Activated naive CD4-positive, alpha-beta T cell treated with anti-CD3 and anti-CD28 coated beads, Interleukin-2, amount 50 U/mL, for 16 hours (primary cell): ENCODE measurements at places on chromosomes 6 and 20.

- DNase-seq: no peak
Observed at GRCh38 chr20:56542489-56543030, 9.5 kb downstream of the FAM209B start.

DNA sequence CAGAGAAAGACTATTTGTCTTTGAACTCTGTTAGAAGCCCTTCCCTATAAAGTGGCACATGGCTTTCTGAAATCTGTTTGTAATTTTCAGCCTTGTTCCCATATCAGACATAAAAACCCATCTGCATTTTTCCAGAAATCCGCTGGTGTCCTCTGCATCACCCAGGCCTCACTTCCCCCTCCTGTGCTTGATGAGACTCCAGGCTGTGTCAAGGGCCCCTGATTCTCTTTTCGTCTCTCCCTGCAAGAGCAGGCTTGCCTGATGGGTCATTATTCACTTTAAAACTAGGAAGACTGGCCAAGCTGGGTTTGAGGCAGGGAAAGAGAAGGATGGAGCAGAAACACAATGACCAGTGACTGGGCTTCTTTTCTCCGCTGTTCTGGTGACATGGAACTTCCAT is 10.6 kb upstream of the PROKR2 start:
- DNase-seq: no peak

DNA sequence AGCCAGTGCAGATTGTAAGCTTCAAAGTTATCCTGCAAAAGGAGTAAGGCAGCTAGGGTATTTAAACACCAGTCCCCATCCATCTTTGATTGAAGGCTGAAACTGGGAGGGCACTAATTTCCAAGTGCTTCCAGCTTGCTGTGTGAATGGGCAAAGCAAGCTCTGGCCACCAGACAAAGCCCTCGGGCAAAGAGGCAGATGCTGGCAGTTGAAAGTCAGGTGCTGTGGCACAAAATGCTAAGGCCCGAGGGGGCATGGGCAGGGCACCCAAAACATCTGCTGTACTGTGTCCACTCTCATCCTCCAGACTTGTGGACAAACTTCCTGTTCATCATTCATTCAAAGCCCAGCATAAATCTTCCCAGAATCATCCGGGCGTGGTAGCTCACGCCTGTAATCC is 62.9 kb downstream of the TRMT6 start:
- DNase-seq: no peak

GRCh38 chr6:141736104-141736503 is 396.6 kb upstream of the GJE1 start:
- no peak for DNase-seq

GRCh38 chr6:135006386-135006914 is 48.2 kb downstream of the HBS1L start:
- no peak for DNase-seq

- no peak for DNase-seq
Observed at GRCh38 chr6:34771727-34772126, 14.4 kb downstream of the SNRPC start.

- DNase-seq: no peak
Observed at GRCh38 chr6:3247255-3248146, 11.2 kb upstream of the PSMG4 start.

GRCh38 chr20:46739431-46740213 is 30.2 kb downstream of the SLC2A10 start:
- no peak for DNase-seq

DNA sequence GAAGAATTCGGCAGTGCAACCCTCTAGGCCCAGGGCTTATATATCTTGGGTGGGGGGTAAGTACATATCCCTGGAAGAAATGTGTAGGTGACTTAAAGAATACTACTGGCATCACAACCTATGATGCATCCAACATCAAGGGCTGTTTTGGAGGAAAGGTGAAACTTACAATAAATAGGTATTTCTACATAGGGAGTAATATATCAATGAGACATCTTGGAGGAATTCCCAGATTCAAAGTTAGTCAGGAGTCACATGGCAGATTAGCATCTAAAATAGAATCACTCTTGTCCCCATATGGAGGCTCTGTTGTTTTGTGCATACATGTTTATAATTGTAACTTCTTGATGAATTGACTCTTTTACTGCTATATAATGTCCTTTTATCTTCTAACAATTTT is 375.5 kb downstream of the PAX1 start:
- DNase-seq: no peak

GRCh38 chr6:89357390-89357789 is 4.9 kb upstream of the UBE2J1 start:
- DNase-seq: no peak

DNA sequence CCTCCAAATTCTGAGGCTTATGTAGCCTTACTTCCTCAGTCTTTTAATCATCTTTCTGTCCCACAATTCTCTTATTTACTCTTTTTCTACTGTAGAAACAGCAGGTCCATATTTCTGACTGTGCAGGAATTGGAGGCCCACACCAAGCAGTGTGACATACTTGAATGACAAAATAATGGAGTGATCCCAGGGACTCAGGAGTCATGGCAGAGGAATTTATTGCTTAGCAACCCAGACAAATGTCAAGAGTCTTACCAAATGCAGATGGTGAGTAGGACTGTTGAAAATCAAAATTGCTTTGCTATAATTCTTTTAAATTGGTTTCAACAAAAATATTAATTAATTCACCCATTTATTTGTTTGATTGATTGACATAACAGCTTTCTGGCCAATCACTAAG is 59.9 kb downstream of the HTR1B start:
- DNase-seq: no peak

DNA sequence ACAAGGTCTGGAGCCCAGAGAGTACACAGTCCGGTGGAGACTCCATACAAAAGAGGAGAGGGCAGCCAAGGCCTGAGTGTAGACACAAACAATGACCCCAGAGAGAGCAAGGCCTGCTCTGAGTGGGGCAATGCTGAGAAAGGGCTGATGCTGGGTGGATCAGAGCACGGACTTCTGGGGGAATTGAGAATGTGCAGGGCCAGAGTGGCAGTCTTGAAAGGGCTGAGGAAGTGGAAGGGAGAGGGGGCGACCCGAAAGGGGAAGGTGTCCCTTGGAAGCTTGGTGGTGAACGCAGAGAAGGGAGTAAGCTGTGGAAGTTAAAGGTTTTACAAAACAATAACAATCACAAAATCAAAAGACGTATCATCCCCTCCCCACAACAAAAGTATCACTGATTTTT is 12.0 kb upstream of the GRM4 start:
- no peak for DNase-seq

DNA sequence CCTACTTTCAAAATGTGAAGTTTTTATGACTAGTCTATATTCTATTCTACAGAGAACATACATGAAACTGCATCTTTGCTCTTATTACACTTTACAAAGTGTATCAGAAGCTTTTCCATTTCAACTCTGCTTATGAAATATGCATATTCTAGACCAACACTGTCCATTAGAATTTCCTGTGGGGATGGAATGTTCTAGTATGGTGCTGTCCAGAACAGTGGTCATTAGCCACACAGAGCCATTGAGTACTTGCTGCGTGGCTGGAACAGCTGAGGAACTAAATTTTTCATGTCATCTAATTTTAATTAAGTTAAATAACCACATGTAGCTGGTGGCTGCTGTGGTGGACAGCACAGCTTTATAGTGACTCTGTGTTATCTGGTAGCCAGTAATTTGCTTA is 105.9 kb upstream of the PDE10A start:
- DNase-seq: no peak

- DNase-seq: no peak
Observed at GRCh38 chr6:164427728-164428402, 881.5 kb downstream of the C6orf118 start.

GRCh38 chr6:155883334-155883731 is 427.7 kb upstream of the NOX3 start:
- DNase-seq: no peak

GRCh38 chr6:1554476-1555310 is 55.0 kb upstream of the FOXC1 start:
- DNase-seq: peak; percentile 78

- no peak for DNase-seq
Observed at GRCh38 chr6:87925373-87926060, 122.1 kb upstream of the SPACA1 start.

GRCh38 chr20:39358052-39358451 is 395.9 kb downstream of the DHX35 start:
- no peak for DNase-seq

DNA sequence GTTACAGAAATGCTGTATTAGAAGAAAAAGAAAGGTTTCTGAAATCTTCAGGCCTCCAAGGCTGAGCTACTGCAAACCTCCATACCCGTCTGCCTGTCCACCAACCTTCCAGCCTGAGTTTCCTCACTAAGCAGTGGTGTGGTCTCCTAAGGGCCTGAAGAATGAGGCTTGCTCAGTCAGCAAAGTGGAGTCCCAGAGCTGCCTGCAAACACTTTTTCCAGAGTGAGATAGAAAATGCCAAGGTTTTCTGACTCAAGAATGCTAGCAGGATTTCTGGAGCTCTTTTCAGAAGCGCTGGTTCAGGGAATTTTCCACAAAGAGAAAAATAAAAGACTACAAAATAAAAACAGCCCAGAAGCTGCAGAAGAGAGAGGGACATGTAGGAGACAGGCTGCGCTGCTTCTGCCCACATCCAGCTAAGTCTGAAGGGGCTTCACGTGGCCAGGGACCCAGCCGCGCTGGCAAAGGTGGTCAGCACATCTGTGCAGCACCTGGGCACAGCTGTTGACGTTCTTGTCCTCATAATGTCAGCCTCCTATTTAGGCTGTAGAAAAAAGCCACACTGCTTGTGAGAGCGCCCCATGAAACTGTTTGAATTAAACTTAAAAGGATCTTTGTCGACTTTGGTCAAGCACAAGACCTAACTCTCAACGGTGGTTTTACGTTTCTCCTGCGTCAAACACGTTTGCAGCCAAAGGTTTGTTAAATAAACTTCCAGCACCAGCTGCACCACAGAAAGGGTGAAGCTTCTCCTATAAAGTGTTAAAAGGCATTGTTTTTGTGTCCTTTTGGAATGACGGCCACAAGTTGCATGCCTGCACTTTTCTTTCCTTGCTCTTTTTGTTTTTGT is 209.0 kb downstream of the THBS2 start:
- DNase-seq: no peak

- DNase-seq: no peak
Observed at GRCh38 chr6:23523771-23524170, 602.2 kb upstream of the NRSN1 start.

DNA sequence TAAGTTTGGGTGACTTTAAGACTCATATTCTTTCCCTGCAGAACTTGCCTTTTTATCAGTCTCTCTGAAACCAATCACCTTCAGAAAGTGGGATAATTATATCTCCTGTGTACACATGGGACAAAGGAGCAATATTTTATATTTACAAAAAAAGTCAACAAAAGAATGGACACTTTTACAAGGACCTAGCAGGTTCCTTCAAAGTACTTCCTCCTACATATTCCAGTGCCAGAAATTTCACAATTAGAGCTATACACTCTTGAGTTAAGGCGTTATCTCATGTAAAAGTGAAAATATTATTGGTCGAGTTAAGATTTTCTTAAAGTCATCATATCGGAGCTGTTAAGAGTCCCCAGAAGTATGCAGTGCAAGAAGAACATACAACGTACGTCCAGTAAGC is 98.9 kb upstream of the MAFB start:
- DNase-seq: no peak

DNA sequence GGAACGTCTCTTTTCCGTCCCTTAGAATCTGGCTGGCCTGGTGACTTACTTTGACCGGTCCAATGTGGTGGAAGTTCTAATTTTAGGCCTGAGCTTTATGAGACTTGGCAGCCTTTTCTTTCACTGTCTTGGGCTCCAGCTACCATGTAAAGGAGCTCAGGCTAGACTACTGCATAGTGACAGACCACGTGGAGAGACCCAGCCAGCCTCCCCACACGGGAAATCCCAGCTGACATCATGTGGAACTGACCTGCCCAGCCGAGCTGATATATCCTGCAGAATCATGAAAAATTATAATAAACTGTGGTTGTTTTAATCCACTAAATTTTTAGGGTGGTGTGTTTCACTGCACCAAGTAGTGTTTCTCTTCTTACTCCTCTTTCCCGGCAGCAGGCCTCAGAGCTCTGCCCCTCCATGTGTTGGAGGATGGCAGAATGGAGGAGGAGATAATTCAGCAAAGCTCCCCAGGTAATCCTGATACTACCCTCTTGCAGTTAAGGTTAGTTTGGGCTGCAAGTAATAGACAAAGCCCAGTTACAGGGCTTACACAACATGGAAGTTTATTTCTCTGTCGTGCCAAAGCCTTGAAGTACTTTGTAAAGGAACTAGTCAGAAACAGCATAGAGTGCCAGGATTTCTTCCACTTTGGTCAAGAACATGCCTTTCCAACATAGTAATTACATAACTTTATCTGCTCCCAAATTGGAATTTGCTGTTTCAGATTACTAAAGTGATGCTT is 87.5 kb downstream of the SH3BGRL2 start:
- no peak for DNase-seq

GRCh38 chr6:99432877-99433276 is 7.8 kb upstream of the PNISR start:
- DNase-seq: no peak

DNA sequence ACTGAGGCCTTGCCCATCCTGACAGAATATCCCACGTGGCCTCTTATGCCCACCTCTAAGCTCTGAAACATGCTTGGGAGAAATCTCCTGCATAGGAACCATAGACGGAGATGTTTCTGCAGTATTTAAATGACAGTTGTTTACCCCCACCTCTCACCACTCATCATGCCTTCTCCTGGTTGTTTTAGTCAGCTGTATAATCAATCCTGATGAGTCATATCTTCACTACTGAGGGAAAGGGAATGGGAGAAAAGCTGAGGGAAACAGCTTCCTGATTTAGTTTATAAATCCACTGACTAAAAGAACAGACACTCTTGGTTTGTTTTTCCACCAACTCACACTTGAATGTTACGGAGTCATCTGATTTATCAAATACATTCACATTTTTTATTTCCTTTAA is 113.2 kb upstream of the TENT5A start:
- no peak for DNase-seq

DNA sequence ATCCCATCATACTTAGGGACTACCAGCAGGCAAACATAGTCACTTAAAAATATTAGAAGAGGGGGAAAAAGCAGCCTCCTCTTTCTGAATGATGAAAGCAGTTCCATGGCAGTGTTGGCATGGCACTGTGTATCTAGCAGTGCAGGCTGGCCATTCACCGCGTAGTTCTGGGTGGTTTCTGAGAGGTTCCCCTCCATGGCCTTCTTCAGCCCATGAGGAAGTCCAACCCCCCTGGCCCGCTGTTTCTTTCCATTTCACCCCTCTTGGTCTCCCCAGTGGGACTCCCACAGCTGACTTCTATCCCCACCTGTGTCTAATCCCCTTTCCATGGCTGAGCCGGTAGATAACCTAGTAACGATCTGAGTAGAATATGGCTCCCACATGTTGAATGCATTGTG is 17.0 kb downstream of the PPARD start:
- no peak for DNase-seq

DNA sequence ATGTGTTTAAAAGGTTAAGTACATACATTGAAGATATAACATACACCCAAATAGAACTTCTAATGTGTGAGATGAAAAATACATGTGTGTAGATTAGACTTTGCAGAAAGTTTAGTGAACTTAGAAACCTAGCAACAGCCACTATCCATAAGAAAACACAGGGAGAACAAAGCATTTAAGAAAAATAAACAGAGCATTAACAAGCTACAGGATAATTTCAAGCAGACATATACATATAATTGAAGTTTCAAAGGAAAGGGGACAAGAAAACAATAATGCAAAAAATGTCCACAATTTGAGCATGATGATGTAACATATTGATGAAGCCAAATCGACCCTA is 18.2 kb upstream of the THBS2 start:
- DNase-seq: no peak
